NCI-H774 (cell line): ENCODE measurements at places on chromosomes 2 and 18.

- peak; percentile 75 for DNase-seq
These were observed 210.7 kb downstream of the KLHL29 start for GRCh38 chr2:23595601-23596251.

GRCh38 chr2:40332191-40332826 is 119.6 kb downstream of the SLC8A1 start:
- no peak for DNase-seq

GRCh38 chr18:7452331-7452730 is 114.8 kb upstream of the PTPRM start:
- DNase-seq: no peak

- DNase-seq: no peak
These were observed 6.6 kb downstream of the NR4A2 start for GRCh38 chr2:156325688-156326525.

GRCh38 chr2:174027956-174028355 is 62.8 kb upstream of the SP3 start:
- no peak for DNase-seq

DNA sequence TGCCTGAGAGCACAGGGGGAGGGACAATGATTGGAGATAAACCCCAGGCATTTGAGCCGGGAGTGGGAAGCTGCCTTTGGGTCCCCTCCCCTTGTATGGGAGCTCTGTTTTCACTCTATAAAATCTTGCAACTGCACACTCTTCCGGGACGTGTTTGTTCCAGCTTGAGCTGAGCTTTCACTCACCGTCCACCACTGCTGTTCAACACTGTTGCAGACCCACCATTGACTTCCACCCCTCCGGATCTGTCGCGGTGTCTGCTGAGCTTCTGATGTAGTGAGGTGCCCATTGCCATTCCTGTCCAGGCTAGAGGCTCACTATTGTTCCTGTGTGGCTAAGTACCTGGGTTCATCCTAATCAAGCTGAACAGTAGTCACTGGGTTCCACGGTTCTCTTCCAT is 231.6 kb upstream of the CWC22 start:
- DNase-seq: no peak

- no peak for DNase-seq
These were observed 38.6 kb downstream of the SNED1 start for GRCh38 chr2:241036964-241037421.

DNA sequence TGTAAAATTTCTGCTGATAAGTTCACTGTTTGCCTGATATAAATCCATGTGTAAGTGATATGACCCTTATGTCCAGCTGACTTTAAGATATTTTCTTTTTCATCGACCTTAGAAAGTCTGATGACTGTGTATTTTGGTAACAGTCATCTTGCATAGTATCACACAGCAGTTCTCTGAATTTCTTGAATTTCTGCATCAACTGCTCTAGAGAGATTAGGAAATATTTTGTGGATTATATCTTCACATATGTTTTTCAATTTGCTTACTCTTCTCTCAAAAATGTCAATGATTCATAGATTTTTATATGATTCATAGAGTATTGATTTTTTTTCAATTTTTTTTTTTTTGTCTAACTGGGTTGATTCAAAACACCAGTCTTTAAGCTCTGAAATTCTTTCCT is 945.3 kb downstream of the TRIB2 start:
- DNase-seq: no peak

- no peak for DNase-seq
These were observed 1.1 kb downstream of the AFTPH start for GRCh38 chr2:64525317-64525613.

DNA sequence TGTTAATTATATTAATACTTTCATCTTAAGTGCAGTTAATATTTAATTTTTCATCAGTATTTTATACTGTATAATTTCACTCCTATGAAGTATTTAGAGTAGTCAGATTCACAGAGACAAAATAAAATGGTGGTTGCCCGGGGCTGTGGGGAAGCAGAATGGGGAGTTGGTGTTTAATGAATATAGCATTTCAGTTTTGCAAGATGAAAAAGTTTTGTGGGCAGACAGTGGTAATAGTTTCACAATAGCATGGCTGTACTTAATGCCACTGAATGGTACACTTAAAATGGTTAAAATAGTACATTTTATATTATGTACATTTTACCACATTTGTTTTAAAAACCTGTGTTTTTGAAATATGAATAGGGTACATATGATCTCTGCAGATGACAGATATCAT is 31.2 kb downstream of the CFAP221 start:
- no peak for DNase-seq

DNA sequence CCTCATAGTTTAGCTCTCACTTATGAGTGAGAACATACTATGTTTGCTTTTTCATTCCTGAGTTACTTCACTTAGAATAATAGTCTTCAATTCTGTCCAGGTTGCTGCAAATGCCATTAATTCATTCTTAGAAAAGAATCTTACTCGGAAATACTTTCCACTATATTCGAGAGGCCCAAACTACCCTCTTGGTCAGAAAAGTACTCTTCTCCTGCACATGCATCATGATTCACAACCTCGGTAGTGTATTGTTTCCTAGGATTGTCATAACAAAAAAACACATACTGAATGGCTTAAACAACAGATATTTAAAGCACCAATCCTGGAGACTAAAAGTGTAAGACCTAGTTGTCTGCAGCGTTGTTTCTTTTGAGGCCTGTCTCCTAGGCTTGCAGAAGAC is 364.0 kb upstream of the SLC14A2 start:
- no peak for DNase-seq

DNA sequence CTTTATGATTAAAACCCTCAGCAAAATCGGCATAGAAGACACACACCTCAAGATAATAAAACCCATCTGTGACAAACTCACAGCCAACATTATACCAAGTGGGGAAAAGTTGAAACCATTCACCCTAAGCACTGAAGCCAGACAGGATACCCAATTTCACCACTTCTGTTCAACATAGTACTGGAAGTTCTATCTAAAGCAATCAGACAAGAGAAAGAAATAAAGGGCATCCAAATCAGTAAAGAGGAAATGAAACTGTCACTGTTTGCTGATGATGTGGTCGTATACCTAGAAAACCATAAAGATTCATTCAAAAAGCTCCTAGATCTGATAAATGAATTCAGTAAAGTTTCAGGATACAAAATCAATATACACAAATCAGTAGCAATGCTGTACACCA is 16.4 kb upstream of the RPRD1A start:
- no peak for DNase-seq

DNA sequence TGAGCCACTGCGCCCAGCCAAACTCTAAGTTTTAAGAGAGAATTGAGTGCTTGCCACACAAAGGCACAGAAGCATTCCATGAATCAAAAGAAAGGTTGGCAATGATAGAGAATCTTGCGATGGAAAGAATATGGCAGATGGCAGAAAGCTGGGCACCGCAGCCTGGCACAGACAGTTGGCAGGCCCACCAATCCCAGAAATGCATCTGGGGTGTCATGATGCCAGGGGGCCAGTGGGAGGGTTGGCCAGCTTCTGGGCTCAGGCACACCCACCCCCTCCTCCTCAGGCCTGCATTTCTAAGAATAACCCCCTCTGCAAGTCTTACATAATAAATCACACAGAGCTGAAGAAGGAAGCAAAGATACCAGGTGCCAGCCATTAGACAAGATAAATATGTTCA is 19.6 kb downstream of the ZNF2 start:
- no peak for DNase-seq

DNA sequence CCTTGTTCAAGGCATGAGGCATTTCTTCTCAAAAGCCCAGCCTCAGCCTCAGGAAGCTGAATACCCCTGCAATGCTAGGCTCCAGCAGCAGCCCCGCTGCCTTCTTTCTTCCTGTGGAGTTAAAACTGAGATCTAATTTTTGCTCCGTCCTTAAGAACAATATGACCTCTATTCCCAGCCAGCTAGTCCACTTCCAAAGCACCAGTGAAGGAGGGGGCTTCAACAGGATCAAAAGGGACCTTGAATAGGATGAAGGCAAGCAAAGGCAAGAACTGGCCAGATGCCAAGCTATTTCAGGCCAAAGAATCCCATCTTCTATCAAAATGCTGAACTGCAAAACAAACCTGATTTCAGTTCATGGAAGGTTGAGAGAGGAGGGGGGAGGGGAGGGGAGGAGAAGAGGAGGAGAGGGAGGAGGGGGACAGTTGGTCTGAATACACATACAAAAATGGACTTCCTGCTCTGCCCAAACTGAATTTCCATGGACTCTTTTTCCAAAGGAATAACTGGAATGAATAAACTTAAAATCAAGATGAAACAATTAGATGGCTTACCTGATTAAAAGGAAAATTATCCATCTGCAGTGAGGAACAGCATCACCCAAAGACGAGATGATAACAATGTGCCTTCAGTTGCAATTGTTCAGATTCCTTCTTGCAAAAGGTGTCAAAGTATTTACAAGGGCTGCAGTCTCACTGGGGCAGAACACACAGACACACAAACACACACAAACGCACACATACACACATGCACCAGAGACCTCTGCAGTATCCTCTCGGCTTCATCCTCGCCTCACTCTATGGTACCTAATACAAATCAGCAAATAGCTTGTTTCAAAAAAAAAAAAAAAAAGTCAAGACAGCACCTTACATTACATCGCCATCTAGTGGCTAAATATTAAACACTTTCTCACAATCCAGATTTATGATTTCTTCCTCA is at the start of gene SCN1A:
SCN1A (minus strand) TSS at position 804 of the 939 bp plus-strand sequence. CDS start 54,399 bp downstream, outside the sequence.
- DNase-seq: peak; percentile 52

GRCh38 chr2:39375917-39376316 is 61.2 kb downstream of the MAP4K3 start:
- DNase-seq: no peak

DNA sequence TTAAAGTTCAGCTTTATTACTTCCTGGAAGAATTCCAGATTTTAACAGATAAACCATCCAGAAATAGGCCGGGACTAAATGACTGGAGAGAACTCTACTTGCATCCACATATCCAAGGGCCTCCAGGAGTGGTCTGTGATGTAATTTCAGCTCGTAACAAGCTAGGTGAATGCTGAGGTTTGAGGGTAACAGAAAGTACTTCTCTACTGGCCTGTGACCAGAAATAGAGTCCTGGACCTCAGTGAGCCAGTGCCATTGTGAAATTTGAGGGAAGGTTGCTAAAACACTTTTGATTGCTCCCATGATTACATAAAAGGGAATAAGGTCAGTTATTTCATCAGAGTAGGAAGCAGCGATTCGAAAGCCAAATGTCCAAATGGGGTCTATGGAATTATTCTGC is 158.1 kb downstream of the DOCK10 start:
- DNase-seq: no peak

- DNase-seq: no peak
These were observed 859.3 kb downstream of the BCL11A start for GRCh38 chr2:59694176-59694575.
